Adrenal gland (tissue), 19 donors: ENCODE measurements at places on chromosomes 4 and X. TPM values are rescaled to one million over a fixed set of nuclear protein-coding genes. Genes with fewer than 3 reads are reported as not detected.

- no peak for DNase-seq
- H3K27ac ChIP-seq: no peak overlapping the region
- no peaks in the 10 kb centered on the region for H3K27me3 ChIP-seq
- H3K36me3 ChIP-seq: no peaks in the 10 kb centered on the region
- no peak overlapping the region for H3K4me3 ChIP-seq
- H3K4me1 ChIP-seq: no peaks in the 10 kb centered on the region
Observed at GRCh38 chr4:136909626-136910025, 622.7 kb downstream of the PCDH18 start.

- H3K27me3 ChIP-seq: no peaks in the 10 kb centered on the region
- DNase-seq: no peak
- no peak overlapping the region for H3K27ac ChIP-seq
Observed at GRCh38 chr4:138414202-138414601, 172.1 kb upstream of the SLC7A11 start.

Gene ADGRG4
- not detected for total RNA-seq

DNA sequence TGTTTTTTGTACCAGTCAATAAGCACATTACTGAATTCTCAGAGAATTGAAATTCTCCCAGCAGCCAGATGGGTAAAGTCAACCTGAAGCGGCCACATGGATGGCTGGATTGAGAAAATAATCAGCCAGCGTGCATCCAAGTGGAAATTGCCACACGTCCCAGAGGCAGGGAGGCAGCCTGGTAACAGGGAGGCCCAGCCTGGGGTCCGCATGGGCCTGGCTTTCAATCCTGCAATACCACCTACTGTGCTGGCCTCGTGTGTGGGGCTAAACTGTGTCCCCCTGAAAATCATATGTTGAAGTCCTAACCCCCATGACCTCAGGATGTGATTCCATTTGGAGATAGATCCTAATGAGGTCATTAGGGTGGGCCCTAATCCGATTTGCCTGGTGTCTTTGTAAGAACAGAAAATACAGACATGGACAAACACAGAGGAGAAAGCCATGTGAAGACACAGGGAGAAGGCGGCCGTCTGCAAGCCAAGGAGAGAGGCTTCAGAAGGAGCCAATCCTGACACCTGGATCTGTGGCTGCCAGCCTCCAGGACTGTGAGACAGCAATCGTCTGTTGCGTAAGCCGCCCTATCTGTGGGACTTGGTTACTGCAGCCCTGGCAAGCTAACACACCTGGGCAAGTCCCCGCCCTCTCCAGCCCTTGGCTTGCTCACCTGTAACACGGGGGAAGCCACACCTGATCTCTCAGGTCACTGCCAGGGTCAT lies 90.3 kb downstream of the JAKMIP1 start:
- no peak overlapping the region for H3K4me3 ChIP-seq
- H3K27me3 ChIP-seq: no peaks in the 10 kb centered on the region
- no peak overlapping the region for H3K27ac ChIP-seq
- H3K36me3 ChIP-seq: no peaks in the 10 kb centered on the region

Gene RADX
- 3.1 TPM for total RNA-seq

GRCh38 chr4:186875476-186875875 lies 151.8 kb upstream of the FAT1 start:
- no peaks in the 10 kb centered on the region for H3K36me3 ChIP-seq
- no peak overlapping the region for H3K4me3 ChIP-seq
- H3K4me1 ChIP-seq: no peaks in the 10 kb centered on the region
- H3K27ac ChIP-seq: no peak overlapping the region
- DNase-seq: no peak

Gene CSAG1
- total RNA-seq: not detected

- H3K36me3 ChIP-seq: no peaks in the 10 kb centered on the region
- DNase-seq: no peak
- H3K4me1 ChIP-seq: no peaks in the 10 kb centered on the region
- H3K4me3 ChIP-seq: no peak overlapping the region
- no peaks in the 10 kb centered on the region for H3K27me3 ChIP-seq
Observed at GRCh38 chr4:36026348-36026880, 217.9 kb downstream of the ARAP2 start.

Gene TMEM150C
- total RNA-seq: 71.9 TPM

- no peaks in the 10 kb centered on the region for H3K27me3 ChIP-seq
- H3K4me1 ChIP-seq: peaks cover 8% of the 10 kb centered on the region
- DNase-seq: no peak
- H3K36me3 ChIP-seq: no peaks in the 10 kb centered on the region
Observed at GRCh38 chr4:25402521-25402920, 25.5 kb downstream of the ANAPC4 start.

DNA sequence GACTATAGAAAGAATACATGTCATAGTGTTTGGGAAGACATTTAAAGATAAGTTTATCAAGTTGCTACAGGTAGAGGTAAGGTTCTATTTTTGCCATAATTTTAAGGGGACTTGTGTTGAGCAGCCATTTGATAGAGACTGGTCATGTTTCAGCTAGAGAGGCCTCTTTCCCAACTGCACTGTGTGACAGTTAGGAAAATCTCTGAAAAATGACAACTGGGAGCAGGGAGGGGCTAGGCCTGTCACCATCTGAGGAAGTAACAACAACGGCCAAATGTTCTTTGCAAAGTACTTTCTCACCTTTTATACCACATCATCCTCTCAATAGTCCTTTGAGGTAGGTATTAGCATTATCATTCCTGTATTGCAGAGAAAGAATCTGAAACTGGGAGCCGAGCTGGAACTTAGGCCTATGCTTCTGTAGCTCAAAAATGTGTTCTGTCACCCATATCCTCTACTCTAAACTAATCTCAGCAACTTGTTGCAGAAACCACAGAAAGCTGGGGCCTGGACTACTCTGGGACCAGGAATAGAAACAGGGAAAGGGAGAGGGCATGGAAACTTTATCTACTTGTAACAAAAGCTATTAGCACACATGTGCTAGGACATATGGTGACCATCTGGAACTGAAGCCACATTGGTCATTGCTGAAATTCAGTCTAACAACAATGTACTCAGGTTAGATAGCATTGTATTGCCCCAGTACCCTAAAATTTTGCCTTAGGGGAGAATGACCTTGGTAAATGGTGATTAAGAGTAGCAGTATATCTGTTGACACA lies 198.9 kb downstream of the MID1IP1 start:
- peaks cover 7% of the 10 kb centered on the region for H3K27me3 ChIP-seq
- H3K4me1 ChIP-seq: no peaks in the 10 kb centered on the region
- no peak overlapping the region for H3K27ac ChIP-seq
- H3K36me3 ChIP-seq: no peaks in the 10 kb centered on the region
- no peak for DNase-seq

Gene HSD17B10
- 106 TPM for total RNA-seq

Gene GC
- total RNA-seq: not detected

DNA sequence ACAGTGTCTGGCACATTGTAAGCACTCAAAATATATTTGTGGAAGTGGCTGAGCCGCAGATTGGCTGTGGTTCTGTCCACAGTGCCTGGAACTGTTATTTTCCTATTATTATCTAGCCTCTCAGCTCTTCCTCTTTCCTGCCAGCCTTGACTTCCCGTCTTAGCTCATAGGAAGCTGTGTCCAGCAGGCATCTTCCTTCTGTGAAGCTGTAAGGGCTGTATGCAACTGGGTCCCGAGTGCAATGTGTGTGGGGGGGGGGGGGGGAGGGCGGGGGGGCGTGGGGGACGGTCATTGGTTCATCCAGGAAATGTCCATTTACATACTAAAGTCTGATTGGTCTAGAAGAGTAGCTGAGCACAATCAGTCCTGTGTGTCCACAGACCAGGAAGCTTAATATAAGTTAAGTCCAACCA lies 210.7 kb downstream of the PDGFRA start:
- no peaks in the 10 kb centered on the region for H3K27me3 ChIP-seq
- H3K4me3 ChIP-seq: no peak overlapping the region
- DNase-seq: peak; percentile 38

GRCh38 chrX:148562846-148563245 lies 62.4 kb downstream of the AFF2 start:
- no peaks in the 10 kb centered on the region for H3K4me1 ChIP-seq
- no peak overlapping the region for H3K4me3 ChIP-seq
- H3K27me3 ChIP-seq: no peaks in the 10 kb centered on the region
- DNase-seq: no peak
- no peak overlapping the region for H3K27ac ChIP-seq
- H3K36me3 ChIP-seq: no peaks in the 10 kb centered on the region

Gene RHOXF1
- 0.46 TPM for total RNA-seq

Gene UGT2A1
- total RNA-seq: not detected

GRCh38 chr4:138598226-138598625 lies 356.1 kb upstream of the SLC7A11 start:
- H3K27ac ChIP-seq: no peak overlapping the region
- no peaks in the 10 kb centered on the region for H3K4me1 ChIP-seq

Gene SPANXN3
- not detected for total RNA-seq

DNA sequence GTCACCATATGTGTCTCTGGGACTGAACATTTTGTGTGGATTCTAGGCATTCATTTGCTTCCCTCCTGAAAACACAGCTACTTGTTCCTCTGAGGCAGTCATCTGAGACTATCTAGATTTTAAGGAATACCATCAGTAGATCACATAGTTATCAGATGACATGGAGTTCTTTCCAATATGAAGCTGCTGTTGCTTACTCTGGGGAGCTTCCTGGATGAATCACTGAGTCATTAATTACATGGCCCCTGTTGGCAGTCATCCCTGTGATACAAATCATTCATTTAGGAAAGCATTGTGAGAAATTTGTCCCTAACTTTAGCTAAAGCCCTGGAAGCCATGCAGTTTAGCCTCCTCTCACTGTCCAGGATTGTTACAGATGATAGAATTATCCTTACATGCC lies 98.2 kb upstream of the ARSJ start:
- no peak overlapping the region for H3K27ac ChIP-seq
- DNase-seq: peak; percentile 26
- no peaks in the 10 kb centered on the region for H3K4me1 ChIP-seq
- H3K36me3 ChIP-seq: no peaks in the 10 kb centered on the region
- no peaks in the 10 kb centered on the region for H3K27me3 ChIP-seq

GRCh38 chr4:136741468-136741867 lies 790.8 kb downstream of the PCDH18 start:
- H3K36me3 ChIP-seq: no peaks in the 10 kb centered on the region
- no peak for DNase-seq

DNA sequence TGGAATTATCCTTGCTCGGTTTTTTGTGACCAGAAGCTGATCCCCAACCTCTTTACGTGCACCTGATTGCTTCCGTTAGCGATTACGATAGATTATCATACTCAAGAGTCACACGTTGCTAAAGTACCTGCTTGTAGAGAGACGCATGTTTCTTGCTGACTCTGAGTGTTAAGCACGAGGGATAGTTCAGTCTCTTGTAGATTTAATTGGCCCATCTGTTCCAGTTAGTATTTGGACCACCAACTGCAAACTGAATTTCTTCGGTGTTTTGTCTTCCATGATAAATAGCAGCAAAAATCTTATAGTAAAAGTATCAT lies 516 bp upstream of the COX18 start:
- peak overlapping the region; percentile 97 for H3K27ac ChIP-seq
- peak overlapping the region; percentile 91 for H3K4me3 ChIP-seq
- H3K27me3 ChIP-seq: no peaks in the 10 kb centered on the region
- DNase-seq: no peak
- H3K4me1 ChIP-seq: peaks cover 7% of the 10 kb centered on the region
- H3K36me3 ChIP-seq: no peaks in the 10 kb centered on the region

Gene FATE1
- total RNA-seq: 1.7 TPM

Gene FGF13
- total RNA-seq: 5.1 TPM

GRCh38 chr4:79206660-79207059 lies 119.2 kb downstream of the NAA11 start:
- H3K4me3 ChIP-seq: no peak overlapping the region
- H3K36me3 ChIP-seq: no peaks in the 10 kb centered on the region
- DNase-seq: no peak

DNA sequence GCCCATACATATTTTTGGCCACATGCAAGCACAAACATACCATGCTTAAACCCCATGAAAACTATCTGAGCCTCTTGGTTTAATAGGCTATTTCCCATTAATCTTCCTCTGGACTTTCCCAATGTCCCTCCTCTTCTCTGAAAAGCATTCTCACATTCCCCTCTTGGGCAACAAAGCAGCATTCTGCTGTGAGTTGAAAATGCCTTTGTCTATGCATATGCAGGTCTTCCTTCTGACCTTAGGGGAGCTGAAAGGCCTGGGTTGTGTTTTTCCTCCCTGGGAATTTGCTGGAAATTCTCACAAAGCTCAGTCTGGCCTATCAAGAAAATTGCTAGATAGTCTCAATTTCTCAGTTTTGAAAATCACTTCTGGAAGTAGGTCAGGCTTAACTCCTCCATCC lies 4.2 kb downstream of the VSIG4 start:
- H3K27ac ChIP-seq: no peak overlapping the region
- no peaks in the 10 kb centered on the region for H3K36me3 ChIP-seq
- H3K4me3 ChIP-seq: no peak overlapping the region
- no peaks in the 10 kb centered on the region for H3K4me1 ChIP-seq
- no peak for DNase-seq

Gene FGFR3
- total RNA-seq: 0.98 TPM

Gene PNMA6F
- total RNA-seq: 0.14 TPM

DNA sequence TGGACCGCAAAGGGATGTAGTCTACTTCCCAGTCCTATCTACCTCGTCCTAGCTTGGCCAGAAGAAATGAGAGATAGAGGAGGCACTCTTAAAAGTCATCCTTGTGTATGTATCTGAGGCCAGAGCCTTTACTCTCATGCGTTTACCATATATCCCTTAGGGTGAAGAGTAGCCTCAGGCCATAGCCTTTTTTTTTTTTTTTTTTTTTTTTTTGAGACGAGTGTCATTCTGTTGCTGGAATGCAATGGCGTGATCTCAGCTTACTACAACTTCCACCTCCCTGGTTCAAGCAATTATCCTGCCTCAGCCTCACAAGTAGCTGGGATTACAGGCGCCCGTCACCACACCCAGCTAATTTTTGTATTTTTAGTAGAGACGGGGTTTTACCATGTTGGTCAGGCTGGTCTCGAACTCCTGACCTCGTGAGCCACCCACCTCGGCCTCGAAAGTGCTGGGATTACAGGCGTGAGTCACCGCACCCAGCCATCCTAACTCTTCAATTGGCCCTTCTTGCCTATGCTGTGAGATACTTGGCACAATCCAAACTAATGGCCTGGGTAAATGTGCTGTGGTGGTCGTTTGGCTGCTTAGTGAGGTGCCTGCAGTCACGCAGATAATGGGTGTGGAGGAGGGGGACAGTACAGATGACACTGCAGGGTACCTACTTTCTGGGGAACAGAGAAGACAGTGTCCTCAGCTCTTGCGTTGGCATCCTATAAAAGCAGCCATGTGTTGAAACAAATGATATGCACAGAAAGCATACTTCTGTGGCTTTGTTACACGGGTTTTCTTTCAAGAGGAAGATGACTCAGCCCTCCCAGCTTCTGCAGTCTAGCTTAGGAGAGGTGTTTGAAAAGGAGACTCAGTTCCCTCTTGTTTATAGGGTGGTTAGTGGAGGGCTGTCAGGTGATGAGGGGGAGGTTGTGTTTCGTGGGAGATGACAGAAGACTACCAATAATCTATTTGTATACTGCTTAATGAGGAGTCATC lies 10.4 kb upstream of the DGAT2L6 start:
- H3K4me1 ChIP-seq: no peaks in the 10 kb centered on the region
- H3K4me3 ChIP-seq: no peak overlapping the region
- H3K27me3 ChIP-seq: no peaks in the 10 kb centered on the region
- DNase-seq: no peak
